CD8-positive, alpha-beta T cell (primary cell): ENCODE measurements at places on chromosomes 16 and 17.

GRCh38 chr16:15464401-15465186 lies 30.2 kb downstream of the BMERB1 start:
- no peak for DNase-seq

GRCh38 chr16:86384980-86385379 lies 125.3 kb upstream of the FOXF1 start:
- no peak for DNase-seq

DNA sequence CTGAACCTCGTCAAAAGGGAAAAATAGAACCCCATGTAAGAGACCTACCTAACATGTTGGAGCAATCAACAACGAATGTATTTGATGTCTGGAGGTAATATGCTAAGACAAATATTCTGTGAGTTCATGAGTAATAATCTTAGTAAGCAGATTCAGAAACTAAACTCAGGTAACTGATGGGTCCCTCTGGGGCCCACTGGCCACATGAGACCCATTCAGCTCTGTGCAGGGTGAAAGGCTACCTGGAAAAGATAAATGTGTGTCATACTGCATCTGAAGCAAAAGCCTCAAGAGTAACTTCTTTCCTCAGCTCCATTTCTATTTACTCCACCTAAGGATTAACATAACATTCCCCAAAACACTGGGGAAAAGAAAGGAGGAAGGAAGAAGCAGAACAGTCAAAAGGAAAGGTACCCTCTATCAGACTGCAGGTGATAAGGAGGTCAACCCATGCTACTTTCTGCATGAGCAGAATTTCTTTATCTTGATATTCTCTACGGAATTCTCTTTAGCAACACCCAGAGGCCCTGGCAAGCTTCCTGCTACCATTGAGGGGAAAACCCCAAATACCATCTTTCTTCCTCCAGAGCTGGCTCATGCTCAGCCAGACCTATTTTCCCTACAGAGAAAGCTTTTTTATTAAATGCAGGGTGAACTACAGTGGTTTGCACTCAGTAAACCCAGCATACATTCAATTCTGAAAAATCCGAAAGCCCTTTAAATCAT lies 37.7 kb upstream of the ABCA6 start:
- DNase-seq, result no peak

DNA sequence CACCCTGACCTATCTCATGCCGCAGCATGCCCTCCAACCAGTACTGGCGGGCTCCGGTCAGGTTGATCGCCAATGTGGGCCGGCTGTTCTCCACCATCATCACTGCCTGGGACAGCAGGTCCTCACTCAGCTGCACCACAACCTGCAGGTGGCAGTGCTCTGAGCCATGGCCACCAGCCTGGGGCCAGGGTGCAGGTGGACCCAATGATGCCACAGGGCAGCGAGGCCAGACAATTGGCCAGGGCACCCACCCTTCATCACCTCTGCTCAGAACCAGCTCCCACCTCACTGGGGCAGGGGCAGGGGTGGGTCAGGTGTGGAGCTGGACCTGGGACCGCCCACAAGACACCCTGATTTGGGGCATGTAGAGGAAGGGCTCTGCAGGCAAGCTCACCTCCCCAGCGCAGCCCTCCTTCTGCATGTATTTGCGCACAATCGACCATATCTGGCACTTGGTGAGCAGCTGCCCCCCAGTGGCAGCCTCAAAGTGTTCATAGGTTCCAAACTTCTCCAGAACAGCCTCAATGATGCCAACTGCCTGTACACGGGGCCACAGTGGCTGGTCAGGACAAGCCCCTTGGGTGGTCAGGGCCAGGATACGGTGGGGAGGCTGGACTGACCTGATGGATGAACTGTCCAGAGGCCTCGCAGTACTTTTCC lies 4.2 kb downstream of the MATCAP1 start:
- no peak for DNase-seq

DNA sequence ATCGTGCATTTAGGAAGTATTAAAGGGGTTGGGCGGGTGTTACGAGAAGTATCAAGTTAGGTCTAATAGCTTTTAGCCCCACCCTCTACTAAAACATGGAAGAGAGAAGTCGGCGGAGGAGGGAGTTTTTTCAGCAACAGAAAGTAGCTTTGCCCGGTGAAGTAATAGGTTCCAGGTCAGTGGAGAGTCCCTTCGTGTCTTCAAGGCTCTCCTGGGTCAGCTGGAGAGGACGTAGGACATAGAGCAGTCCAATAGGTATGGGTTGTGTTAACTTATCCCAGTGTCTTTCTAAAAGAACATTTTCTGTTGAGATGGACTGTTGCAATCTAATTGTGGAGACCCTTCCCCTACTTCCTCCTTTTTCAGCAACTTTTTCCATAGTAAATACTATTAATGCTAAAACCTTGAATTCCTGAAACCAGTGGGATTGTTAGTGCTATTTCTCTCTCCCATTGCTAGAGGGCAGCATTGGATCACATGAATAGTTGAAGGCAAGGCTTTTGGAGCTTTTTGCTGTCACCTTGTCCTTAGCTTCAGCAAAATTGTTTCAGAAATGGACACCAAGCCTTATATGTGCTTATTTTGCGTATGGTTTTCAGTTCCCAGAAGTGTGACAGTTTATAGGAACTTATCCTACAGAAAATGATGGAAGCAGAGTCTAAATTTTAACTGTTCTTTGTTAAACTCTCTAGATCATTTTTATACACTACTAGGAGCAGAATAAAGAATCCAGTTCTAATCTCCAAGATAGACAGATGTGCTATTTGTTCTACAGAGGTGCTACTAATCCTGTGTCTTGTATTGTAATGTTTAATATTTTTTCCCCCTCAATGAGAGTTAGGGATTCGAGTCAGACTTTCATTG lies 38.4 kb downstream of the UTP18 start:
- no peak for DNase-seq

DNA sequence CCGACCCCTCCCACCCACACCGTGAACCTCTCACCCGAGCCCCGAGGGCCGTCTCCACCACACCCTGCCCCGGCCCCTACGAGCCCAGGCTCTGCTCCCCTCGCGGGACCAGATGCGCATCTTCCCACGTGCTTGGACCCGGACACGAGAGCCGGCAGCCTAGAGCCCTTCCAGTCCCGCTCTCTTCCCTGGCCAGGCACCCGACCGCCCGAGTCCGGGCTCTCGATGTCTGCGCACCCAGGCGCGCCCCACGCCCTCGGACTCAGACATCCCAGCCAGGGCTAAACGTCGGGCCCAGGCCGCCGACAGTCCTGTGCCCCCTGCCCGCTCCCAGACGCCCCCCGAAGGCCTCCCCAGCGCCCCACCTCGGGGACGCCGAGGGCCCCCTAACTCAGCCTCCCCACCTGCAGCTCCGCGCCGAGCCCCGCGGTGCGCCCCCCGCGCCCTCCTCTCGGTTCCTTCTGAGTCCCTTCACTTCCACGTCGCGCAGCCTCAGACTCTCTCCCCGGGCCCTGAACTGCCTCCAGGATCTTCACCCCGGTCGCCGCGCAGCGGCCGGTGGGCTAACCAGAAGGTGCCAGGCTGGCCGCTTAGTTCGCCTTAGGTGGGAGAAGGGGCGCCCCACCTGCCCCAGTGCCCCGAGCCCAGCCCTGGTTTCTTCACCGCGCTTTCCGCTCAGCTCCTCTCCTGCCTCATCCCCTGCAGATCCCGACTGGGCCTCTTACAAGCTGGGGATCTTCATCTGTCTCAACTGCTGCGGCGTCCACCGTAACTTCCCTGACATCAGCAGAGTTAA lies 688 bp downstream of the ADAP2 start:
- no peak for DNase-seq

DNA sequence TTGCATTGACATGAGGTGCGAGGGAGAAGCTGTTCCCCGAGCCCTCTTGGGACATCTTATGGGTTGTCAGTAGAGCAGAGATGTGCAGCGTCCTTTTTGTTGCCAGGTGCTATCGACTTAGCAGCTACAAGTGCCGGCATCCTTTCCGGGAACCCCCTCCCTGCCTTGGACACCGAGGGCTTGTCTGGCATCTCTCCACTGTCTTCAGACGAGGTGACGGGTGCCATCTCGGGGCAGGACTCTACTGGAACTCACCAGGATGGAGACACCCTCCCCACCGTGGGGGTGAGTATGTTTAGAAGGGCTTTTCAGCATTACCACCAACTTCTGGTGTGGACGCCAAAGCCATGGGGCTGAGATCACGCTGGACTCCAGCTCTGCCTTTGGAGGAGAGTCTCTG lies 11.8 kb upstream of the JPT2 start:
- no peak for DNase-seq

- DNase-seq, result no peak
Observed at GRCh38 chr16:71555230-71555891, 21.5 kb downstream of the TAT start.

DNA sequence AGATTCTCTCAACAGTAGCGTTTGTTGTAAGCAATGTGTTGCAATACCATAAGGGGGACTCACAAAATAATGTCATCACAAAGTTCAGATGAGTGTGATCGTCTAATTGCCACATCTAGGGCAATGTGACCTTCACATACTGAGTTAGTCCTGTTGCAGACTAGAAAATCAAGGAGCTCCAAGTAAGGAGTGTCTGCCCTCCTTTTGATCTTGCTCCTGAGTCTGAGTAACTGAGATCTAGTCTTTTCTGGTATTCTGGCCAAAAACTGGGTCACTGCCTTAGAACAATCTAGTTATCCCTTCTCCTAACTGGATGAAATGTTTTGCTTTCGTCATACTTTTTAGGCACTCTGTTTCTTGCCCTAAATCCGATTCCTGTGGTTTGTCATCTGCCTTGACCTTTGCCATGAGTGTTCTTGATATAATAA lies 712.1 kb downstream of the CDH11 start:
- no peak for DNase-seq

- peak; percentile 69 for DNase-seq
Observed at GRCh38 chr17:67421869-67422273, 44.8 kb downstream of the PITPNC1 start.
